ENCODE measurements at places on chromosomes 16 and 17. TPM values are rescaled to one million over a fixed set of nuclear protein-coding genes. Genes with fewer than 3 reads are reported as not detected.

CCL14 gene
- not detected for total RNA-seq

C16orf74 gene
- total RNA-seq, result 1.1 TPM

CTRB2 gene
- total RNA-seq, result not detected

HSD17B2 gene
- not detected for total RNA-seq

CMTM4 gene
- 3.2 TPM for total RNA-seq

PRR35 gene
- total RNA-seq, result not detected

PHOSPHO1 gene
- not detected for total RNA-seq

CAPNS2 gene
- not detected for total RNA-seq

MYOCD gene
- total RNA-seq, result not detected

MILR1 gene
- 2.3 TPM for total RNA-seq

HID1 gene
- total RNA-seq, result 1.4 TPM

CSH1 gene
- not detected for total RNA-seq

LGALS9B gene
- not detected for total RNA-seq

SUZ12 gene
- 60.7 TPM for total RNA-seq

NEUROD2 gene
- total RNA-seq, result not detected

ZFP3 gene
- total RNA-seq, result 1.9 TPM

C17orf67 gene
- total RNA-seq, result 2.3 TPM

FBXW10 gene
- not detected for total RNA-seq

MEIOB gene
- 0.34 TPM for total RNA-seq

HSD11B2 gene
- total RNA-seq, result 2.3 TPM

CD79B gene
- total RNA-seq, result 31.6 TPM

TNFRSF13B gene
- not detected for total RNA-seq

SDK2 gene
- 3.2 TPM for total RNA-seq

GPRC5C gene
- total RNA-seq, result 2.0 TPM

FADS6 gene
- total RNA-seq, result not detected

SEPTIN1 gene
- 169 TPM for total RNA-seq

HELZ gene
- 74.4 TPM for total RNA-seq

SYT17 gene
- not detected for total RNA-seq

KCNAB3 gene
- total RNA-seq, result 7.2 TPM

TXNDC11 gene
- 24.4 TPM for total RNA-seq

ZNF385C gene
- total RNA-seq, result 1.3 TPM

UMOD gene
- total RNA-seq, result not detected

BEAN1 gene
- total RNA-seq, result not detected

ABCA8 gene
- total RNA-seq, result not detected

PLCG2 gene
- 13.7 TPM for total RNA-seq

C16orf89 gene
- total RNA-seq, result not detected

GPR142 gene
- not detected for total RNA-seq

ASPA gene
- total RNA-seq, result not detected

KRT25 gene
- not detected for total RNA-seq

CNGB1 gene
- total RNA-seq, result not detected

CDH11 gene
- not detected for total RNA-seq

G6PC1 gene
- not detected for total RNA-seq

VAMP2 gene
- total RNA-seq, result 33.7 TPM

ALOX12 gene
- not detected for total RNA-seq

PIK3R6 gene
- 3.9 TPM for total RNA-seq

HOXB4 gene
- 1.7 TPM for total RNA-seq

PIK3R5 gene
- total RNA-seq, result 46.7 TPM

METTL26 gene
- 119 TPM for total RNA-seq

SALL1 gene
- not detected for total RNA-seq

DNASE1L2 gene
- total RNA-seq, result 0.32 TPM

CA5A gene
- total RNA-seq, result not detected

CHST6 gene
- not detected for total RNA-seq

KRTAP4-4 gene
- total RNA-seq, result not detected

CCL23 gene
- total RNA-seq, result not detected

All from activated CD8-positive, alpha-beta T cell treated with anti-CD3 and anti-CD28 coated beads for 36 hours (primary cell).